Psoas muscle (tissue), 8 donors: ENCODE measurements at places on chromosomes 2 and 18. TPM values are rescaled to one million over a fixed set of nuclear protein-coding genes. Genes with fewer than 3 reads are reported as not detected.

The FNDC4 gene
- 2.2 TPM for total RNA-seq

The AQP12B gene
- total RNA-seq, result not detected

The MREG gene
- 0.62 TPM for total RNA-seq

The DYTN gene
- not detected for total RNA-seq

The FRZB gene
- total RNA-seq, result 2.4 TPM

The LYG2 gene
- total RNA-seq, result not detected

The TLX2 gene
- not detected for total RNA-seq

The CDH19 gene
- total RNA-seq, result 0.32 TPM

The MOB1A gene
- 28.8 TPM for total RNA-seq

The GPR55 gene
- not detected for total RNA-seq
